Renal cortex interstitium (tissue), 15 donors: ENCODE measurements at places on chromosomes 13 and 19. TPM values are rescaled to one million over a fixed set of nuclear protein-coding genes. Genes with fewer than 3 reads are reported as not detected.

GRCh38 chr13:91017031-91017668 is 330.3 kb upstream of the MIR17HG start:
- DNase-seq: peak; percentile 4

DNA sequence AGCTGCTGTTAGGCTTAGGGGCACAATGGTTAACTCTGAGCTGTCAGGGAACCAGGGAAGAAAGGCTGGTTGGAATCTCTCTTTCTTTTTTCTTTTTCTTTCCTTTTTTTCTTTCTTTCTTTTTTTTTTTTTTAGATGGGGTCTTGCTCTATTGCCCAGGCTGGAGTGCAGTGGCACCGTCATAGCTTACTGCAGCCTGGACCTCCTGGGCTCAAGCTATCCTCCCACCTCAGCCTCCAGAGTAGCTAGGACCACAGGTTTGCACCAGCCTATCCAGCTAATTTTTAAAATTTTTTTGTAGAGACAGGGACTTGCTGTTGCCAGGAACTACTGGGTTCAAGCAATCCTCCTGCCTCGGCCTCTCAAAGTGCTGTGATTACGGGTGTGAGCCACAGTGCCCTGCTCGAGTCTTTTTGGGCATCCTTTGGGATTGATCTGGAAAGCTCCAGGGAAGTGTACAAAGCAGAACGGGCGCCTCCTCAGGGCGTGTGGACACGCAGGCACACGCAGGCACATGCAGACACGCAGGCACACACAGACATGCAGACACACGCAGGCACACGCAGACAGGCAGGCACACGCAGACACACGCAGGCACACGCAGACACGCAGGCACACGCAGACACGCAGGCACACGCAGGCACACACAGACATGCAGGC is 99.2 kb downstream of the GADD45B start:
- no peak for DNase-seq

DNA sequence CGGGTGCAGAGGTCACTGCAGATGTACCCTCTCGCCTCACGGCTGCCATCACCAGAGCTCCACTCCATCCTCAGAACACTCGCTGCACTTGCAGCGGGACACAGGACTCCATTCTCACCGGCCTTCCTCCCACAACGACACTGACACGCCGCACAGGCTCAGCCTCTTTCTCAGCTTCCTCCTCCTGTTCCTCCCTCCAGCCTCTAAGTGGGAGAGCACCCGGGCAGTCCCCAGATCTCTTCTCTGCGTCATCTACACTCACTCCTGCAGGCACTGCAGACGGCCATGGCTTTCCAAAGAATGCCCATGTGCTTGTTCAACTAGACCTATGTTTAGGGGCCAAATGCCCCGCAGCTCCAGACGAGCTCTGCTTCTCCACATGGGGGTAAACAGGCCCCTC is 14.3 kb upstream of the FKRP start:
- DNase-seq: no peak

Gene TEX29
- 0.27 TPM for polyA plus RNA-seq

DNA sequence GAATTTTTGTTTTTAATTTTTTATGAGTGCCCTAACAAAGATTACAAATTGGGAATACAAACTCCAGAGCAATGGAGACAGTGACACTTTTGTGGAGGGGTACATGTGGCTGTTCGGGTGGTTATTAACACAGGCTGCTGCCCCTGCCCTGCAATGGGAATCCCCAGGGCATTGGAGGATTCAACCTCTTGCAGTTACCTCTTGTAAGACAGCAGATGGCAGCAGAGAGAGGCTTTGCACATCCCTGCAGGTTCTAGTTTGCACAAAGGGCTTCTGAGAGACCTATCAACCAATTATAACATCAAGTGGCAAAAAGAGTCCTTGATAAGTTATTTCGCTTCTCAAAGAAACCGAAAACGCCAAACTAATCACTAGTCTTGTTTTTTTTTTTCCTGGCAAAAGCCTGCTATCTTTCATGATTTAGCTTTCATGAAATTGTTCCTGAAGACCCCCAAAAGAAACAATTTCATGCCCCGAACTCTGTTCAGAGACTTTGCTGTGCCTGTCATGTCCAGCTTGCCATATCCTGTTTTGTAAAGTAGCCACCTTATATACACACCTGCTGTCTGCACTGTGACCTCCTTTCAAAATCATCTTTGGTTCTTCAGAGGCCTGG is 10.4 kb downstream of the GJB2 start:
- peak; percentile 63 for DNase-seq

GRCh38 chr19:42154471-42155323 is 22.5 kb upstream of the POU2F2 start:
- DNase-seq: no peak

DNA sequence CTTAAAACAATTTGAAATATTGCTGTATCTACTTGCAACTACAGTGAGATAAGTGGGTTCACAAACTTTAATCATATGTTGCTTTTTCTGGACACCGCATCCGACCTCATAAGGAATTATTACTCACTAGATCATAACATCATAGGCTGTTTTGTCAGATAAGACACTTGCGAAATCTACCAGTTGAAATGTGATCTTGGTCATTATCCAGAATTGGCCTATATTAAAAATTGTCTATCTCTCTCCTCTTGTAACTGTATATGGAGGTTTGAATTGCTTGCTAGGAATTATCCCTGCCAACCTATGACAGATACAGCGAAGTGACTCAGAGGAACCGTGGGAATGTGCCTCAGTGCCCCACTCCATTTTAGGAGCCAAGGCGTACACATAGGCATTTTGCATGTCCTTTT is 117.0 kb upstream of the POSTN start:
- no peak for DNase-seq

GRCh38 chr13:91168386-91168711 is 179.1 kb upstream of the MIR17HG start:
- no peak for DNase-seq

GRCh38 chr13:108322206-108322824 is 52.8 kb downstream of the TNFSF13B start:
- DNase-seq: peak; percentile 7

DNA sequence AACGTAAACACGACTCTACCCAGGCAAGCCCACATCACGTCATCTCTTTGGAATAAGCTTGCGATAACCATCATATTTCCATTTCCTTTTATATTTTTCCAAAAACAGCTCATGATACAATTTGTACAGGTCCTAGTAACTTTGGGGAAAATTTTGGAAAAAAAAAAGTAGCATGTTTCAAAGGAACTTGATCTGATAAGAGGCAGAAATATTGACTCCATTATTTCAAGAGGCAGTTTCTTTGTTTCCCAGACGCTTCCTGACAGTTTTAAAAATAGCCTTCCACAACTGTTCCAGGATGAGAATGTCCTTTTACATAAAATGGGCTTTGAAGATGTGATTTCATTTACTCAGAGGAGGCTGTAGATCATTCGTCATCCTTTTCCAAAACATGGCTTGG is 23.1 kb downstream of the KLF2 start:
- no peak for DNase-seq

Gene SGCG
- 4.1 TPM for polyA plus RNA-seq

- DNase-seq: no peak
Measured at GRCh38 chr13:99278843-99279242, 20.7 kb upstream of the GPR18 start.

DNA sequence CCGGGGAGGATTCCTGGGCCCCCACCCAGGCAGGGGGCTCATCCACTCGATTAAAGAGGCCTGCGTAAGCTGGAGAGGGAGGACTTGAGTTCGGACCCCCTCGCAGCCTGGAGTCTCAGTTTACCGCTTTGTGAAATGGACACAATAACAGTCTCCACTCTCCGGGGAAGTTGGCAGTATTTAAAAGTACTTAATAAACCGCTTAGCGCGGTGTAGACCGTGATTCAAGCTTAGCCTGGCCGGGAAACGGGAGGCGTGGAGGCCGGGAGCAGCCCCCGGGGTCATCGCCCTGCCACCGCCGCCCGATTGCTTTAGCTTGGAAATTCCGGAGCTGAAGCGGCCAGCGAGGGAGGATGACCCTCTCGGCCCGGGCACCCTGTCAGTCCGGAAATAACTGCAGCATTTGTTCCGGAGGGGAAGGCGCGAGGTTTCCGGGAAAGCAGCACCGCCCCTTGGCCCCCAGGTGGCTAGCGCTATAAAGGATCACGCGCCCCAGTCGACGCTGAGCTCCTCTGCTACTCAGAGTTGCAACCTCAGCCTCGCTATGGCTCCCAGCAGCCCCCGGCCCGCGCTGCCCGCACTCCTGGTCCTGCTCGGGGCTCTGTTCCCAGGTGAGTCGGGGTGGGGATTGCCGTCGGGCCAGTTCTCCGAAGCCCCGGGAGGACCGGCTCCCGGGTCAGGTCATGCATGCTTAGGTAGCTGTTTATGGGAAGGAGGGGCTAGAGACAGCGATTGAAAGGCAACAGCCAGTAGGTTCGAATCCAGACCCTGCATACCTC is at the start of gene ICAM1:
Gene ICAM1, plus strand, starts transcription at position 505 of the 779 bp plus-strand sequence. Its CDS starts 40 bp downstream, at position 545.
- no peak for DNase-seq

Gene ASPDH
- polyA plus RNA-seq: 13.2 TPM

DNA sequence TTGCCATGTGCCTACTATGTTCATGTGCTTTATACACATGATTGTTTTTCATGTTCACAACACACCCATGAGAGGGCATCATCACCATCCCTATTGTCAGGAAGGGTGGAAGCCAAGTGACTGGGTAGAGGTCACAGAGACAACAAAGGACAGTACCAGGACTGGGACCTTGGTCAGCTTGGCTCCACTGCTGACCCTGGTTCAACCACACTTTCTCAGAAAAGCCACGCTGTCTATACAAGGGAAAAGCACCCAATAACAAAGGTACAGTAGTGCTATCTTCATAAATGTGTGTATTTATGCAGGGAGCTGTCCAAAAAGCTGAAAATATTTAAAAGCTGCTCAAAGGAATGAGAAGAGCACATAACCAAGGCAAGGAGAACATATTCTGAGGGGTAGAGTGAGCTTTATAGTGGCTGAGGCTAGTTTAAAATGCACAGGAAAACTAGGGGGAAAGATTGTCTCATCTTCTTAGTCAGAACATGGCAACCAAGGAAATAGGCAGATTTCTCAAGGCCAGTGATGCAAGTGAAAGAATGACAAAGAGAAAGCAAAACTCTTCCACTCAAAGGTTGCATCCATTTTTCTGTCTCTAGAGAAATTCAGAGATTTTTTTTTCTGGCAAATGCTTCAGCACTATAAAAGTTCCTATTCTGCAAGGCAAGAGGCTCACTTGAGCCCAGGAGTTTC is 415.0 kb downstream of the FOXO1 start:
- no peak for DNase-seq

- DNase-seq: no peak
Measured at GRCh38 chr19:18464646-18465045, 26.7 kb upstream of the ISYNA1 start.

DNA sequence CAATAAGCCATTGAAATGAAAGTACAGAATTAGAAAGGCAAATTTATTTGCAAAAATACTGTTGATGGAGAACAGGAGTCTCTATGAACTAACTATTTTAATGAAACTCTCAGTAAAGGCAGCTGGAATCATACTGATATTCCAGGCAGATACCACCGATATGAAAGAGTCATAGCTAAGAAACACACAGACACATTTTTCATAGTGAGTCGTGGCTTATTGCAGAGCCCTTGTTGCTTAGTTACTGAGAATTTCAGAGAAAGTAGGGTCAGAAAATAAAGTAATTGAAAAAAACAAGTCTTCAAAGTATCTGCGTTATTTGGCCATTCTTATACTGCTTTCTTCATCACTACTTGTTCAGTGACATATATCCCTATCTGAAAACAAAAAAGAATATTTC is 1890.9 kb downstream of the PCDH9 start:
- DNase-seq: no peak

DNA sequence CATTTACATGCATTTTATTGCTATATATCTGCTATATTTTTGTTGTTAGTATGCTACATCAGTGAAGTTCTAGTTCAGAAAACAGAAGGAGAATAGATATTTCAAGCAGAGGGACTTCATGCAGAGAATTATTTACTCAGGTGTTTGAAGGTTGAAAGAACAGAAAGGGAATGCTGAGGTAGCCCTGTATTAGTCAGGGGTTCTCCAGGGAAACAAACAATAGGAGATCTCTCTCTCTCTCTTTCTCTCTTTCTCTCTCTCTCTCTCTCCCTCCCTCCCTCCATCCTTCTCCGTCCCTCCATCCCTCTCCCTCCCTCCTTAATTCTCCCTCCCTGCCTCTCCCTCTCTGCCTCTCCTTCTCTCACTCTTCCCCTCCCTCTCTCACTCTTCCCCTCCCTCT is 114.3 kb upstream of the TDRD3 start:
- DNase-seq: no peak

Gene TNFSF13B
- polyA plus RNA-seq: 1.0 TPM

DNA sequence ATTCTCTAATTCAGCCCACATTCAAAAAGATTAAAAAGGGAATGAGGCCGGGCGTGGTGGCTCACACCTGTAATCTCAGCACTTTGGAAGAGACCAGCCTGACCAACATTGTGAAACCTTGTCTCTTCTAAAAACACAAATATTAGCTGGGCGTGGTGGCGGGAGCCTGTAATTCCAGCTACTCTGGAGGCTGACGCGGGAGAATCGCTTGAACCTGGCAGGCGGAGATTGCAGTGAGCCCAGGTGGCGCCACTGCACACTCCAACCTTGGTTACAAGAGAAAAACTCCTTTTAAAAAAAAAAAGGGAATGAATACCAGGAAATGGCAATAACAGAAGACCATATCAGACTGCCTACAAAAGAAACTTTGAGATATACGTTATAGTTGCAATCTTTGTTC is 1244.5 kb downstream of the PCDH9 start:
- no peak for DNase-seq

GRCh38 chr19:15194938-15195337 is 5.9 kb downstream of the NOTCH3 start:
- DNase-seq: no peak

Gene LRRC4B
- 21.8 TPM for polyA plus RNA-seq

GRCh38 chr19:12669270-12670158 is 2.9 kb downstream of the WDR83 start:
- peak; percentile 82 for DNase-seq

DNA sequence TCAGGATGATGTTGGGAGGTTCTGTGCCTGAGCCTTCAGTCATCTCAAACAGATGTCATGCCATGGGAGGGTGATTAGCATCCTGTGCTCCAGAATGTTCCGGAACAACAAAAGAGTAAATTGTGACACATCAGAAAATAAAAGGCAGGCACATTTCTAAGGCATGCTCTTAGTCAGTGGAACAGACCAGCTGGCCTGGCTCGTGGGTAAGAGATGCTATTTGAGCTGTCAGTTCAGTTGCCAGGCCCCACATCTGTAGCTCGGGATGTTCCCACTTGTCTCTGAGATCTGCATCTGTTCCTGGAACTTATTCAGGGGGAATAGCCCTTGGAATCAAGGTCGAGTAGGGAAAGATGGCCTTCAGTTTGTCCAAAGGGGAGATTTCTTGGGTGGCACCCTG is 26.0 kb downstream of the OLFM4 start:
- no peak for DNase-seq

DNA sequence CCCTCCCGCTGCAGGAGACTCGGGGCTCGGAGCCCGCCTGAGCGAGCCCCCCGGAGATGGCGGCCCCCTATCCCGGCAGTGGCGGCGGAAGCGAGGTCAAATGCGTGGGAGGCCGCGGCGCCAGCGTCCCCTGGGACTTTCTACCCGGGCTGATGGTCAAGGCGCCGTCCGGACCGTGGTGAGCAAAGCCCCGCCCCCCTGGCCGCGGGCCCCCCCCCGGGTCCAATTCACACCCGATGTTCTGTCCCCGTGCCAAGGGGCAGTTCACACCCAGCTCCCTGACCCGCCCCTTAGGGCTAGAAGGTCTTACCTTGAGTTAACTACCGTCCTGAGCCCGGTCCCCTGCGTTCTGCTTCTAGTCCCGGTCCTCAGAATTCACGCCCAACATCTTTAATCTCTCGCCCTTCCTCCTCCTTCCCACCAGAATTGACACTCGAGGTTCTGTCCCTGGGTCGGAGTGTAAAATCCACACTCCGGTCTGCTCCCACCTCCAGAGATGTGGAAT is 1.4 kb downstream of the NPAS1 start:
- no peak for DNase-seq
